Calu3 (cell line): ENCODE measurements at places on chromosomes 5 and 9.

DNA sequence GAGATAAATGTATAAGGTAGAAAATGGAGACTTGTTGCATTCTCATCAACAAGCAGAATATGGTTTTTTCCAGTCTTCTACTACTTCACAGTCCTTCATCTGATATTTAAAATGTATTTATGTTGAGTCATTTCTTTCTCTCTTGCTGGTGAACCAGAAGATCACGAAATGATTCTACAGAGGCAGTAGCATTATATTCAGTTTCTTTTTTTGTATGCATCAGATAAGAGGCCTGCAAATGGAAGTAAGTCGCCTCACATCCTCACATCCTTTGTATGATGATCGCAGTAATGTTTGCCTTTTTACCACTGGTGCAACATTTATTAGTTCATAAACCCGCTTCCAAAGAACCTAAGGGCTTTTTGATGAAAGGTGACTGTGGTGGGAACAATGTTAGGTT, 22.1 kb upstream of the IL13 start:
- no peak for DNase-seq

DNA sequence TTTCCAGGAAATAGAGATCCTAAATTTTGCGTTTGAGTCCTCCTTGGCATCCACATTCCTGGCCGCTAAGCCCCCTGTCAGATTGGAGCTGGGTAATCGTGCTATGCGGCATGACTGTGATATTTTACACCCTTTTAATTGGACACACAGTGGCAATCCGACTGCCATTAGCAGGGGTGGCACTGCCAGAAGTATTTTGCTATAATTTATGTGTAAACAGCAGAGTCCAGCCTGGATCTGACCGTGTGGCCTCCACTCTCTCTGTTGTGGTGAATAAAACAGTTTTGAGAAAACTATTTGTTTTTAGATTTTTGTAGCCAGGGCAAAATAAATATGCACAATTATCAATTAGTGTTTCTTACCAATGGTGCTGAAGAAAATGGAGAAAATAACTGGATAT, 281.0 kb upstream of the IRX2 start:
- DNase-seq, result no peak

GRCh38 chr9:117535434-117535833, 120.6 kb upstream of the ASTN2 start:
- no peak for DNase-seq

- no peak for DNase-seq
Observed at GRCh38 chr9:134291452-134291881, 34.8 kb upstream of the RXRA start.

DNA sequence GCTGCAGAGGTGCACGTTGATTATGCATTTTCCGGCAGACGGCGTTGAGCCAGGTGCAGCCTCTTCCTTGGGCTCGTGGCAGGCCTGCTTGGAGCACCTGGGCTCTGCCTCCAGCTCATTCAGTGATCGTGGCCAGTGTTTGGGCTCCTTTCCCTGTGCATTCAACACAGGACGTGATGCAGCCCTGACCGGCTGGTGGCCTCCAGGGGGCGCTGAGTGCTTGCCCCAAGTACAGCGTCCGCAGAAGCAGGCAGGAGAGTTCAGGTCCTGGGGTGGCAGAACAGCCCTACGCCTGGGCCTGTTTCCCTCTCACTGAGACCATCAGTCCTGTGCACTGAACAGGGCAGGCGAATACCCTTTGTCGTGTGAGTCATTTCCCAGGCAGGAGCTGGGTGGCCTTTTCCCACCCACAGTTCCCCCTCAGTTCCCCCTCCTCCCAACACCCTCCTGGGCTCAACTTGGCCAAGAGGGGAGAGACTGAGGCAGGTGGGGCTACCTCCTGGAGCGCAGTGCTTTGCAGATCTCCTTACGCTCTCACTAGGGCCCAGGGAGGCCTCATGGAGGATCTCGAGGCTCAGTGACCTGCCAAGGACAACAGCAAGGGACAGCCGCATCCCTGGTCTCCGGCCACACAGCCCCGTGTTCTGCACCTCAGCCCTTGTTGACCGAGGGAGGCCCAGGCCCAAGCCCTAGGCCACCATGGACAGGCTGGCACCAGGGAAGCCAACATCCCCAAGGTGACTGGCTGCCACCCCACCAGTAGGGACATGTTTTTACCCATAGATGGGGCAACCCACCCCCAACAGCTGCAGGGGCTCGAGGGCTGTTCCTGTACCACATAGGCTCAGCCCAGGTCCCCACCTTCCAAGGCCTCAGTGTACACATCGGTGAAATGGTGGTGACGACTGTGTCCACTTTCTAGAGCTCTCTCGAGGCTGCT, 52.9 kb downstream of the LRSAM1 start:
- peak; percentile 76 for DNase-seq

- no peak for DNase-seq
Observed at GRCh38 chr5:2260211-2261003, 377.7 kb upstream of the IRX4 start.
